ENCODE measurements at places on chromosomes 6 and 20.
A peak's percentile ranks its signal among the peaks of the same experiment; 100 is the strongest.

- DNase-seq, result no peak
These were observed 79.5 kb upstream of the PREP start for GRCh38 chr6:105482227-105482844.

GRCh38 chr20:46941404-46941803, 46.8 kb downstream of the EYA2 start:
- no peak for DNase-seq

- no peak for DNase-seq
These were observed 151.1 kb downstream of the LRRC1 start for GRCh38 chr6:53945765-53946407.

DNA sequence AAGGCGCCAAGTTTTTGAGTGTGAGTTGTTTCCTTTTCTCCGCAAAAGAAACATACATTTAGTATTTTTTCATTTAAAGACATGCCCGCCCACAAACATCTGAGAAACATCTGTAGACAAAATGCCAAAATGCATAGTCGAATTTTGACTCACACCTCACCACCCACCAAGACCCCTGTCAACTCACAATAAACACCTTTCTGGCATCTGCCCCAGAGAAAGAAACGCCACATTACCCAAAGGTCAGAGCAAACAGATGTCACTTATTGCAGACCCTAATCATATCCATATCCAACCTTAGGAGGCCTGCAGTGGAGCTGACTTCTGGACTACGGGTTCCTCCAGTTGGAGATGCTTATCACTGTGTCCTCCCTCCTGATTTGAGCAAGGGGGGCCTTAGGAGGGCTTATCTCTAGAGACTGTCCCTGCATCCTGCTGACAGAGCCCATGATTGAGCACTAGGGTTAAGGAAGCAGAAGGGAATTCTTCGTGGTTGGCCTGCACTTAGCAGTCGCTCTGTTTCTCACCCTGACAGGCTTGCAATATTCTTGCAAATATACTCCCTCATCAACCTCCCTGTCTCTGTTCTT, 90.5 kb upstream of the TBX18 start:
- no peak for DNase-seq

GRCh38 chr6:15881150-15881549, 218.3 kb upstream of the DTNBP1 start:
- no peak for DNase-seq

- DNase-seq, result no peak
These were observed 138.4 kb upstream of the FOXA2 start for GRCh38 chr20:22722811-22723210.

GRCh38 chr6:44896701-44897100, 431.4 kb upstream of the RUNX2 start:
- no peak for DNase-seq

DNA sequence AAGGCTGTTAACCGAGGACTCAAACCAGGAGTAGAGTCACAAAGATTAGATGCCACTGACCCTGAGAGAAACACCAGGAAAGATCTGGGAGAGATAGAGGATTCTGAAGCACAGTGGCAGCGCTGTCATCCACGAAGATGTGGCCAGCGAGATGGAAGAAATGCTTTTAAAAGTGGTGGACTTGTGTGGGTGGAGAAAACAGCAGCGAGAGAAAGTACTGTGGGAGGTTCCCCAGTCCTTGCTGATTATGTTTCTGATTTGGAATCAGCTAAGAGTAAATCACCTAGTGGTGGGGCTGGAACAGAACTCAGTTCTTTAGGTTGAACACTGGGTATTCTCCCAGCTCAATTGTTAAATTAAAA, 435 bp upstream of the ZNF322 start:
- DNase-seq, result no peak

DNA sequence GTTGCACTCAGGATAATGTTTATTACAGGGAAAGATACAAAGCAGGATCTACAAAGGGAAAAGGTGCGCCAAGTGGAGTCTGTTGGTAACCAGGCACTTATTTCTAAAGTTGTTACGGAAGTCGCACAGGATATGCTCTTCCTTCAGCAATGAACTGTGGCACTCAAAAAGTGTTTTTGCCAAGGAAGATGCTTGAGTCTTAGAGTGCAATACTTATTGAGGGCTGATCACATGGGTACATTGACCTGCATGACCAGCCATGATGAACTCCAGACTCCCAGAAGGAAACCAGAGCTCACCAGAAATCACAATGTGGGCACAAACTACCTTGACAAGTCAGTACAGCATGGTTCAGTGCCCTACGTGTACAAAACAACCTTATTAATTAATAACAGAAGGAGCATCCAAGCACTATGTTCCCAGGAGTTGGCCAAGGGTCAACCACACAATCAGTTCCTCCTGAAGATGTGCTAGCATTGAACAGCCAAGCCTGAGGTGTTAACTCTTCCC, 270.7 kb upstream of the TFAP2D start:
- DNase-seq, result no peak

DNA sequence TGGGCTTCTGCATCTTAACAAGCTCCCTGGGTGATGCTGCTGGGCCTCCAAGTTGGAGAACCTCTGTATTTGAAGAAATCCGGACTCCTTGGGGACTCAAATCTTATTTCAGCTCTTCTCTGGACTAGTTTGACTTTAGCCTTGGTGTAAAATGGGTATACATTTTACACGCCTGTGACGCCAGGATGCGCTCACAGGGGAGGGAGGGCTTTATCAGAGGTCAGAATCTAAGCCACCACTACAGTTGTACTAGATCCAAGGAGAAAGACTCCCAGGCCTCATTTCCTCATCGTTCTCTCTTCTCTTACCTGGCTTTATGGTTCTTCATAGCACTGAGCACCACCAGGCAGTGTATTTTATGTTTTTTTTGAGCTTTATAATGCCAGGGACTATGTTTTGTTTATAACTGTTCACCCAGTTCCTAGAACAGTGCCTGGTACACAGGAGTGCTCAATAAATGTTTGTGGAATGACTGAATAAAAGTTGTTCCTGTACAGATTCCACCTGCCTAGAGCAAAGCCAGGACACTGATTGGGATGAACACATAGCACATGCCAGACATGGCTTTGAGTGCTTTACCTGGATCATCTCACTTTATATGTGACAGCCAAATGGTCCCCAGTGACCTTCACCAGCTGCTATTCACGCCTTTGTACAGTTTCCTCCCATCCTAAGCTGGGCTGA, 5.1 kb upstream of the RBCK1 start:
- DNase-seq, result no peak

- no peak for DNase-seq
These were observed 72.9 kb downstream of the FYN start for GRCh38 chr6:111800259-111800765.

DNA sequence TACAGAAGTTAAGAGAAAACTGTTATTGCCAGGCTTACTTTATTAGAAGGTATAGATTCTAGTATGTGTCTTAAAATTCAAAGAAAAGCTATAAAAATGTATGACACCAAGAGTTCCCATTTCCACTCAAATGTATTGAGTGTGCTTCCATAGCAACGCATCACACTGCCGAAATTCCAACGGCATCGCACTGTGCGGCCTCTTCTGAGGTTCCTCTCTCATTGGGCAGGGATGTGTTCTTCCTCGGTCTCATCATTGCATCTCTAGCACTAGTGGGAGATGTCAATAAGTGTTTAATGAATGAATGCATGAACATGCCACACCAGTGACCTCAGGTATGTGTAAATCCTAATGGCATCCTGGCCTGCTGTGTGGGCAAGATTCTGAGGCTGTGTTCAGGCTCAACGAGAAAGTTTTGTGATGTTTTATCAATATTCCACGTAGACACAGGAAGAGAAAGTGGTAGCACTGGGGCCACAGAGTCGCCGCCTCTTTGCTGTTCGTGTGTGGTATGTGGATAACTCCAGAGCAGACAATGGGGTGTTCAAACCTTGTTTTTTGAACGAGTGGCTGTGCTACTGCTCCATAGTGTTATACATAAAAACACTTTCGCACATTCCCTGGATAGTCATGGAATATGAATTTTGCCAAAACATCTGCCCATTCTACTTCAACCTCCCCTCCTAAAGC, 171.6 kb downstream of the ADGB start:
- no peak for DNase-seq

DNA sequence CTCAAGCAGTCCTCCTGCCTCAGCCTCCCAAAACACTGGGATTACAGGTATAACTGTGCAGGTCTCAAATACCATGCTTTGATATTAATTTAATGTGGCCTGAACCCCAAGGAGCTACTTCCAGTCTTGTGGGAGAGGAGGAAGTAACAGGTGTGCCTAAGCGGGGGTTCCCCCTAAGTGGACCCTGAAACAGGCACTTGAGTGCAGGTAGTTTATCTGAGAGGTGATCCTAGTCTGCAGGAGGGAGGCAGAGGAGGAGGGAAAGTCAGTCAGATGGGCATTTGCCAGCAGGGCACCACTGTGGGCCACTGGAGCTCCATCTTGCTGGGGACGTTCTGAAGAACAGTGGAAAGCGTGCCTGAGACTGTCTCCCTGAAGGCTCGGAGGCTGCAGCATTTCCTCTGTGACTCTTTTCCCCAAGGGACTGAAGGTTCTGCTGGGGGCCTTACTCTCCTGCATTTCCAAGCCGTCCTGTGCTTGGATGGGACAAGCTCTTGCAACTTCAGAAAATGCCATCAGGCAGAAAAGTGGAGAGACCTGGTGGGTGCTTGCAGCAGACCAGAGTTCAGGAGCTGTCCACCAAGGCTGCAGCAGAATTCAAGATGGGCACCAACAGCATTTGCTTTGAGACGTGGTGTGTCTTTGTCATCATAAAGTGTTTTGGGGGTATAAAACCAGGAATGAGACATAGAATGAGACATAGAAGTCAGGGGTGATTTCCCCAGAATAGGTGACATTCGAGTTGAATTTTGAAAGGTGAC, 4.6 kb upstream of the DLGAP4 start:
- no peak for DNase-seq

- DNase-seq, result no peak
These were observed 15.5 kb upstream of the NPEPL1 start for GRCh38 chr20:58677079-58677604.

GRCh38 chr20:61478094-61478493, 226.0 kb downstream of the CDH4 start:
- DNase-seq, result no peak

DNA sequence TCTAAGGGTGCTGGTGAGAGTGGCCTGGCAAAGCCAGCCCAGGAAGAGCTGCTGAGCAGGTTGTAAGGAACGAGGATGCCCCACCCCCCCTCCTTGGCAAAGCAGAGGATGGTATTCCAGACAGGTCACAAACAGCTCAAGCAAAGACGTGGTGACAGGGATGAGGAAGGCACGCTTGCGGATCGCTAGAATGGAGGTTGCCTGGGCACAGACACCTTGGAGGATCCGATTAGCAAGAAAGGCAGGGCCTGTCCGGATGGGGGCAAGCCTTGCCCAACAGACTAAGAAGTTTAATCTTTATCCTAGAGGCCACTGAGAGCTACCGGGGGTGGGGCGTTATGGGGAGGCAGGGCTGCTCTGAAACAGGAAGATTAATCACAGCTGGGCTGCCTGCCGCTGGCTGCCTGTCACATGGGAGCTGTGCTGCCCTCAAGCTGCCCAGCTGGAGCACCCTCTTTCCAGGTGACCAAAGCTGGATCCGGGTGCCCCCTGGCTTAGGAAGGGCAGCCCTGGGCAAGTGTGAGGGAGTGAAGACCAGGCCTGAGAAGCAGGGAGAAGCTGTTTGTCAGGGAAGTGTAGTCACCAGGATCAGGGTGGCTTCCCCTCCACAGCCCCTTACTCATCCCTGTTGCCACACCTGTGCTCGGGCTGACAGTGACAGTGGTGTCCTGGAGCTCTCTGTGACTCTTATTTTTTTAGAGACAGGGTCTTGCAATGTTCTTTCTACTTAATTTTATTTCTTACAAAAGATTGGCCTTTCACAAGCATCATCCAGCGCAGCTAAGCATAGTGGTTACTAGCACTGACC, 9.1 kb upstream of the MAPK13 start:
- no peak for DNase-seq

- no peak for DNase-seq
These were observed 47.5 kb upstream of the CD93 start for GRCh38 chr20:23133560-23133998.

DNA sequence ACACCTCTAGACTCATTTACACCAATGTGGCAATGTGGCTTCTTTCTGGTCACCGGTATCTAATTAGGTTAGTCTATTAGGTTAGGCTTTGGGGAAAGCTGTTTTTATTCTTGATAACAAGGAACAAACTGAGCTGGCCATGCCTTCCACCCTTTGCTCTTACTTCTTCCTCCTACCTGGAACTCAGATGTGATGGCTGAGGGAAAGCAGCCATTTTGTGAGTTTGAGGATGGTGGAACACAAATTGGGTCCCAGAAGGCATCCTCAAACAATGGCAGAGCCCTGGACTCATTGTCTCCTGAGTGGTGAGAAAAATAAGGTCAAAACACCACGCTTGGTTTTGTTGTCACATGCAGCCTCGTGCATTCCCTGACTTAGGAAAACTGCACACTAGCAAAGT, 7.7 kb downstream of the CDH4 start:
- DNase-seq, result no peak

DNA sequence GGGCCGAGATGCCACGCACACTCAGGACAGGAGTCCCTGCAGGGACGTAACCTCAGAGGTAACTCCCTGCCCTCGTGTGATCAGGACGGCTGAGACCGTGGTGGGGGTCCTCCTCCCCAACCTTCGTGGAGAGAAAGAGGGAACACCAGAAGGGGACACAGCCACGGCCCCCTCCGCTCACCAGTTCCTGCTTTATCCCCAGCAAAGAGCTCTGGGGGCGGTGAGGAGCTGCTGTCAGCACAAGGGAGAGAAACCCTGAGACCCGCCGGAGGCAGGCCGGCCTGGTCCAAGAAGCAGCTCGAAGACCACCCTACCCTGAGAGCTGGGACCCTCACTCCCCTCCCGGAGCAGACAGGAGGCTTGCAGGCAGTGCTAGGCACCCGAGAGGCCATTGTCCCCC, 44.4 kb downstream of the SLC2A4RG start:
- DNase-seq, result no peak

DNA sequence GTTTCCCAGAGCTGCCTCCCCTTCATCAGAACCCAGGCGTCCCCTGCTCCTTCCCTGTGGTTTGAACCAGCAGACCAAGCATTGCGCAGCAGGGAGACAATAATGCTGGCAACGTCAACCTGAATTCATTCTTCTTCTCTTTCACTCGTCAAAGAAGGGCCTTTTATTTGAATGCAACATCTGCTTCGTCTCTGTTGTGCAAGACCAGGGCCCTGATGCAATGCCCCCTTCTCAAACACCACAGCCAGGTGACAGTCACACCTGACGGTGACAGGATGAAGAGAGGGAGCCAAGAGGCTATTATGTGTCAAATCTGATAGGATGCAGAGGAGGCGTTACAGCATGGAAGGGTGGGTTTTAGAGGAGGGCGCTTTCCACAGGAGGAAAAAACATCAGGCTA, 8.0 kb downstream of the INSM1 start:
- DNase-seq, result peak; percentile 75

- no peak for DNase-seq
These were observed 19.4 kb downstream of the DSTN start for GRCh38 chr20:17589161-17589834.

GRCh38 chr20:57470212-57470522, 54.8 kb downstream of the CTCFL start:
- DNase-seq, result peak; percentile 53

DNA sequence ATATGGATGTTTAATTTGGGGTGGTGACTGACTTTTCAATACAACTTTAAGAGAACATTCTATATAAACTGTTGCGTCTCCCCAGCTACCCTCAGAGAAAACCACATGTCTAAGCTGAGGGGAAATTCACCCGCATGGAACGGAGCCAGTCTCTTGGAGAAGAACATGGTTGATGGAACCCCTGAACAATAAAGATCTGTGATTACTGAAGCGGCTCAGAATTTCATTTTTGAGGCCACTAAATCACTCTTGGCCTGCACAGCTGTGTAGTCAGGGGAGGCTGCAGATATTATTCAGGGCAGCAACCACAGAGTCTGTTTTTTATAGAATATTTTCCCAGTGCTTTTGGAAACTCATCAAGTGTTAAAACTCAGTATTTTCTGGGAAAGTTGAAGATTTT, 73.8 kb downstream of the EYA4 start:
- DNase-seq, result no peak

- peak; percentile 93 for DNase-seq
These were observed 251.0 kb downstream of the KHDC1L start for GRCh38 chr6:72974276-72974675.

Measured in SHP77 treated with DMSO at 0.1 percent for 48 hours (cell line).